ENCODE measurements at places on chromosomes 5 and 9. TPM values are rescaled to one million over a fixed set of nuclear protein-coding genes. Genes with fewer than 3 reads are reported as not detected.

Gene GCNT4
- polyA plus RNA-seq: 0.17 TPM

Gene ANKRD18A
- 2.0 TPM for polyA plus RNA-seq

Gene ELP1
- polyA plus RNA-seq: 31.3 TPM

Gene TUT7
- polyA plus RNA-seq: 7.0 TPM

Gene GTF3C4
- polyA plus RNA-seq: 24.0 TPM

Gene EGFLAM
- polyA plus RNA-seq: 1.9 TPM

Gene FAM169A
- 2.8 TPM for polyA plus RNA-seq

Gene FAM78A
- polyA plus RNA-seq: 3.5 TPM

Gene PCDHA13
- 0.36 TPM for polyA plus RNA-seq

Gene SPATA9
- polyA plus RNA-seq: 0.34 TPM

All from brain (organoid and tissue), 16 donors.